ENCODE measurements at places on chromosomes 11 and 22.

GRCh38 chr22:37316875-37317371, 34.6 kb downstream of the CYTH4 start:
- no peak for DNase-seq

DNA sequence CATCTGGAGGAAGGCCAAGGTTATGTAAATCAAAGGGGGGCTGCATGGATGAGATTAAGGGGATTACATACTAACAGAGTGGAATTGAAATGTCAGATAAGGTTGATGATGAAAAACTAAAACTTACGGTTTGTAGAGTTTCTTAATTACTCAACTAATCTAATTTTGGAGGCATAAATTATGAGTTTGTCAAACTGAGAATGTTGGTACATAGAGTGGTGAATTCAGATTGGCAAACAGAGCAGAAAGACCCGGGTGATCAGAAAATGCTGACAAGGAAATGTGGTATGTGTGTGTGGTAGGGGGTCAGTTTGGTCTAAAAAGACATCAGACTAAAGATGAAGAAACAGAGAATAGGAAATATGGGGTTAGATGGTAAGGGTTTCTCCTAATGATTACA, 11.0 kb downstream of the MS4A6E start:
- DNase-seq: no peak

- no peak for DNase-seq
Observed at GRCh38 chr22:19872779-19873137, 18.1 kb upstream of the GNB1L start.

GRCh38 chr11:64229744-64230170, 591 bp upstream of the DNAJC4 start:
- DNase-seq: no peak

DNA sequence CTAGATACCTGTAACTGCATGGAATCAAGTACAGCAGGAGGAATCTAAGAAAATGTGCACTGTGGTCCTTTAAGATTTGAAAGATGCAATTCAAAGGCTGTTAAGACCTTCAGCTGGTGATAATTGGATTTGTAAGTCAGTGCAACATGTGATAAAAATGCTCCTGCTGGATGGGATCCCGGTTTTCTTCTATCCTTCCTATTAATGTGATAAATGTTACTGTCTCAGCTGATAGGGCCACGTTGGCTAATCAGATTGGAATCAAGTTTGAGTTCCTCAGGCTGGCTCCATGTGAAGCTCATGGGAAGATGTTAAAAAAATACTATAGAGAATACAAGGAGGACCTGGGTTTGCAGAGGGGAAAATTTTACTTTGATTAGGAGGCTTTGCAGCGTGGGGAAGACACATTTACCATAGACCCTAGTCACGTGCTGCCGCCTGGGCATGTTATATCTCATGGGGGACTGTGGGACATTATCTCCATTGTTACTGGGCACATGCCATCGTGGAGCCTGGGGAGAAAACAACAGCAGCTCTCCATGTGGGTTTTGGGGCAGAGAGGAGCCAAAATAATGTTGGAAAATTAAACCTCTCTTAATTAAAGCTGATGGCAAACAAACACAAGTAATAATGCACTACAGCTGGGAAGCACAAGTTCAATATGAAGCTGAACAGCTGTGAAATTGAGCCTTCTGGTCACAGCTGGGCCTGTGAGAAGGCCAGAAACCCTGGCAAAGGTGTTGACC, 652.5 kb downstream of the NTM start:
- DNase-seq: peak; percentile 78

DNA sequence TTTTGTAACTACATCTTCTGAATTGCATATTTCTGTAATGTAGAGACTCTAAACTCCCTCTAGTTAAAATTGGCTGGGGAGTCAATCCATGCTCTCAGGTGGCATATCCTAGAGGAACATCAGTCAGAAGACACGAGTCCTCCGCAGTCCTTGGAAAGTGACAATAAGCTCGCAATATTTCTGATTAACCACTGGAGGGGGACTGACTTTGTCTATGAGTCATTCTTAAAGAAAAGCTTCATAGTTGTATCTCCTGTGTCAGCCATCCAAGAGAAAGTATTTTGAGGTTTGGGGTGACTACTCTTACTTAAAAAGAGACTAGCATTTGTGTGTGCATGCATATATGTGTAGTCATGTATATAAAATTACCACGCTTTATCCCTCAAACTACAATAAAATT, 60.2 kb downstream of the SLN start:
- DNase-seq: no peak

Data from AG04449 (cell line).